NCI-H187 treated with DMSO at 0.1 percent for 48 hours (cell line): ENCODE measurements at places on chromosomes 2 and 18.

- DNase-seq = no peak
Observed at GRCh38 chr2:39732482-39732881, 46.6 kb downstream of the THUMPD2 start.

DNA sequence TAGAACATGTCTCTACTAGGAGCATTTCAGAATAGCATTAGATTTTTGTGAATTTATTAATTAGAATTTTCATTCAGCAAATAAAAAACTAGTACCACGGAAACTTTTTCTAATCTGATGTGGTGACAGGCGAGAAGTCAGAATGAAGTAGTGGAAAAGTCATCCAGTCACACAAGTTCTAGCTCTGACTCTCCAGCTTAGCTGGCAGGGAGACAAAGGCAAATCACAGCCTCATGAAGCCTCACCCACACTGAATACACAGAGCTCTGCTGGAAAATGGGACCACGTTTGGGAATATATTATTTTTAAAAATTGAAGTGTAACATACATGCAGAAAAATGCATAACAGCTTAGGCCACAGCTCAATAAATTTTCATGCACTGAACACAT lies 86.1 kb downstream of the L3MBTL4 start:
- DNase-seq = no peak

DNA sequence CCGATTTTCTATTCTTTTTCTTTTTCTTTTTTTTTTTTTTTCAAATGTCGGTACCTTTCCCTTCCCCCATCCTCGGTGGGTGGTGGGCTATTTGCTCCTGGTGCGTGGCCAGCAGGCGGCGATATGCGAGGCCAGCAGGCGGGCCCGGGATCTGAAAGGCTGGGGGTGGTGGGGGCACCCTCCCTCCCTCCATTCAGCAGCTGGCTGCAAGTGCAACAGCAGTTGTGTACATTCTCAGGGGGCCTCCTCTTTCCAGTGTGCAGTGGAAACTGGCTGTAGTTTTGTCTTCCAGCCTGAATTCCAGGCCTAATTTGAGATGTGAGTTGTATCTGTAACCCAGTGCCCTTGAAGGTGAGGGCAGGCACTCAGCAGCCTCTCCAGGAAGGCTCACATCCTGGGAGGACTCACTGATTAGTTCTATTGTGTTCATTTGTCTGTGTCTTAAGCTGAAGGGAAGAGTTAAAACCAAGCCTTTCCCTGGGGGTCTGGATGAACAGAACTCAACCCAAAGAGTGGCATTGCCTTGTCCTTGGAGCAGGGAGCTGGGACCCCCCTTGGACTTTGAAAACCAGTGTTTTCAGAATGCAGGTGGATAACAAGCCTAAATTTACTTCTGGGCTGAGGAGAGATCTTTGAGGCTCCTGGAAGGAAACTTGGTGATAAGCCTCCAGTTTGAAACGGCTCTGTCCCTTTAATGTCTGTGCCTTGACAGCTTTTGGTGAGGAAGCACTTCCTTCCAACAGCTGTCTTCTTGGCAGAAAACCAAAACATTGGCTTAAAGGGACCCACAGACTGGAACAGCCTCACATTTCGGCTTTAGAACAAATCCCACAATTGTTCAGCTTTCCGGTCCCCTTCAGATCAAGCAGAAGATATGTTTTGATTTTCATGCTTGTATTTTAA lies 3.3 kb downstream of the MYCN start:
- DNase-seq = peak; percentile 37

DNA sequence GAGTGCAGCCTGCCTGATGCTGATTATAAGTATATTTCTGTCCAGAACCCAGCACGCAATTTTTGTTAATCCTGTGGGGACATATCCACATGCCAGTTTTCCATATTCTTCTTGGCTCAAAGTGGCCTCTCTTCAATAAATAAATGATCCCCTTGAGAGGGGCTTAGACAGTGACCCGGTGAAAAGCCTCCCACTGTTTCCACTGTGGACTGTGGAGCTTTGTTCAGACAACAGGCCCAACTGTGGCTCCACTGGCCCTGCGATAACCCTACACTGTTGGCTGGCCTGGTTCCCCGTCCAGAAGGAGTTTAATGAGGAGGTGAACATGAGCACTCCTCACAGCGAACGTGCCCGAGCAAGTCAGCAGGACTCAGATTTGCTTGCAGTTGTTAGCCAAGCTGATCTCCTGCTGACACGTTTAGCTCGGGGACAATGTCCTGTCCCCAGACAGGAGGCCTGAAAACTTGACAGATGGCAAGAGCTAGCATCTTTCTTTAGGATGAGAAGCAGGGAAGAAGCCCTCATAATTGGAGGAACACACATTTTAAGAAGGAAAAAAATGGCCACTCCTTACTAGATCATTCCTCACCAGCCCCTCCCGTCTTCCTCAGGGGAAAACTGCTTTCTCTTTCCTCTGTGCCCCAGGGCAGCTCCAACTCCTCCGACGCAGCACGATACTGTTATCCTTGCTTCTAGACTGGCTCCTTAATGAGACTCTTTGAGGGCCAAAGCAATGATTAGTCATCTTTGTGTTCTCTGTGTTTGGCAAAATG lies 20.0 kb upstream of the MTCL1 start:
- peak; percentile 63 for DNase-seq

GRCh38 chr18:34085140-34085739 lies 139.5 kb downstream of the NOL4 start:
- no peak for DNase-seq

DNA sequence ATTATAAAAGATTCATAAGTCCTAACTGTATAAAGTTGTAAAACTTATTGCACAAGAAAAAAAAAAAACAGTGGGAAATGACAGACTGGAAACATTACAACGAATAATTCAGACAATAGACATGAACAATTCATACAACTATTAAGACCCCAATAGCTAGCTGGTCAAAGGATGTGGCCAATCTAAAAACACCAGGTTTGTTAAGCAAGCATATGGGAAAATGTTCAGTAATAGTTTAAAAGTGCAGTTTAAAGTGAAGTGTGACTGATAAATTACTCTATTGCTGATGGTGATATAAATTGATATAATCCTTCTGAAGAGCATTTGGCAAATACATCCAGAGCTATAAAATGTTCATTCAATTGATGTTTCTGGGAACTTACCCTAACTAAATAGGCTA lies 289.0 kb downstream of the CAMKMT start:
- no peak for DNase-seq

DNA sequence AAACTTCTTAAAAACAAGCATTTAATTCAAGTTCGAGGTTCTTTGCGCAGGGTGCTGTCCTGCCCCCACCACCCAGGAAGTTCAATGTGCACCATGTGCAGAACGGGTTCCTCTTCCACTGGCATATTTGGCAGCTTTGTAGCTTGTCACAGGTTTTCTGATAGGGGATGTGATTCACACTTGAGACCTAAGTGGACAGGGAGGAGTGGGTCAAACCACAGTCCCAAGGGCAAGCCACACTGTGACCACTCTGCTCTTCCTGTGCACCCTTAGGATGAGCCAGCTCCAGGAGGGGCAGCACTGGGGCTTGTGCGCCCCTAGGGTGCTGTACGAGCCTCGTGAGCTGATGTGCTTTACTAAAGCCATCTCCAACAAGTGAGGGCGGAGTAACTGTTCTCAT lies 82.5 kb downstream of the TGFA start:
- no peak for DNase-seq

GRCh38 chr2:26740890-26741302 lies 23.2 kb upstream of the SLC35F6 start:
- no peak for DNase-seq

- peak; percentile 45 for DNase-seq
Observed at GRCh38 chr2:181305301-181306123, 151.7 kb upstream of the ITGA4 start.

- DNase-seq = no peak
Observed at GRCh38 chr2:3423492-3424170, 44.1 kb downstream of the TRAPPC12 start.

- no peak for DNase-seq
Observed at GRCh38 chr2:130936451-130936850, 99.7 kb downstream of the ARHGEF4 start.

DNA sequence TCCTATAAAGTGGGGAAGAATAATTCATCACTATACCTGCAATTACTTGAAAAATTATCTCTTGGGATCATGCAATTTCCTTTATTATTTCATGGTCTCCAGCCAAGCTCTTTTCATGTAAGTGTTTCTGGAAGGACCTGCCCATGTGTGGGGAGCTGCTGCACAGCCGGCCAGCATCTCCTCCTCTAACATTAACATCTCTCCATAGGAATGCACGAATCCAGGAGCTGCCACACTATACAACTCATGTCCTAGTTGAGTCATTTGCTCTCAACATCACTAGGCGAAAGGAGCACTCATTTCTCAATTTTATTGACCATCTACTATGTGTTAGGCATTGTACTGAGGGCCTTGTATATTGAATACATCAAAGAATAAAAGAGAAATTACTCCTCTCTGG lies 144.3 kb upstream of the ERBB4 start:
- no peak for DNase-seq

- DNase-seq = no peak
Observed at GRCh38 chr18:42745931-42746330, 369.6 kb downstream of the RIT2 start.

DNA sequence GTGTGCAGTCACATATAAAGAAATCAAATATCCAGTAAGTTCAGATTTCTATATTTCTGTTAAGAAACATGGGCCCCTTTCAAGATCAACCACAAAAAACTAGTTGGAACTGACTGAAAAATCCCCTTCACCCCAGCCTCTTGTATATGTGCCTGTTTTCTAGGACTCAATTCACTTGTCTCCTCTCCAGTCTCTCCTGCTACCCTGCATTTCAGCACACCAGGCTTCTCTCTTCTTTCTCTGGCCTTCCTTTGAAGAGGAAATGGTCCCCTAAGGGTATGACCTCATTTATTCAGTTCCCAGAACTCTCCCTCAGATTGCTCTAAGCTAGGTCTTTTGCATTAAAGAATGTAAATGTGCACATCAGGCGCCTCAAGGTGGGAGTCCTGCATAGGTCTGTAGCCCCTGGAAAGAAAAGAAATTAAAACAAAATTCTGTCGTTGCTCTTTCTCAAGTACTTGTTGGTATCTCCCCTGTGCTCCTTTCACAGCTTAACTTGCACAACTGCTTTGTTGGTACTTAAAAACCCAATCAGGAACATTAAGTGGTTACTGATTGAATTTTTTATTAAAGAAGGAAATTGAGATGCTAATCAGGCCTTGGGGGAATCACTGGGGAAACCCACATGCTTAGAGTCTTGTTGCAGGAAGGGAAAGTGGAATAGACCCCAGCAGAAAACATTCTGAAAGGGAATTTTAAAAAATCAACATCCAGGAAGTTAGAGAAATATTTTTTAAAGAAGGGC lies 278.4 kb downstream of the AGPS start:
- no peak for DNase-seq

GRCh38 chr18:32446780-32447179 lies 23.9 kb downstream of the GAREM1 start:
- no peak for DNase-seq
